Type B pancreatic cell (in vitro differentiated cells): ENCODE measurements at places on chromosomes 5 and 9.

GRCh38 chr5:115484368-115484767, 60.2 kb downstream of the FEM1C start:
- no peak for DNase-seq

GRCh38 chr5:139388198-139388821, 1.4 kb downstream of the MZB1 start:
- DNase-seq = no peak

DNA sequence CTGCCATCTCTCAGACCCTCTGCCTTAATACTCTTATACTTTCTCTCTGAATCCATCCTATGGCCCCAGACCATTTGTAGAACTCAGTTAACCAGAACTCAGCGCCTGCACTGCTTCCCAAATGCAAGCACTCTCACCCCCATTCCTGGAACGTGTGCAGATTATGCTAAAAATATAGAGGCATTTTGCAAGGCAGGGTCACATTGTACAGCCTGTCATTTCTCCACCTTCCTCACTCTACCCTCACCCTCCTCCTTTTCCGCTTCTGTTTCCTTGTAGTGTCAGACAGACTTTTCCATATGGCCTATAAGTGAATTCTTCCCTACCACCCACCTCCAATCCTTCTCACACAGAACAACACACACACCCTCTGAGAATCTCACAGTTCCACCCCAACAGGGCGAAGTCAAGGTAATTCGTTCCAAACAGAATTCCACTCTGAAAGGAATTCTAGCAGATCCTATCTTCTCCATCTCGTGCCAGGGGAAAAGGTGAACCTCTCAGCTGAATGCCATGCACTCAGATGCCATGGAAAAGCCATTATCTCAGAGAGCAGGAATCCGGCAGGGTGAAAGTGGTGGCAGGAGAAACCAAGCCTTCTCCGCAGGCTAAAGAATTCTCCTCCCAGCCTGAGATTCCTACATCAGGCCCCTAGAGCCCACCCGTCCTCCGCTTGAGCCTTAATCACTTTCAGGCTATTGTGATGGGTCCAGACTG, 25.3 kb downstream of the GGTA1 start:
- no peak for DNase-seq

DNA sequence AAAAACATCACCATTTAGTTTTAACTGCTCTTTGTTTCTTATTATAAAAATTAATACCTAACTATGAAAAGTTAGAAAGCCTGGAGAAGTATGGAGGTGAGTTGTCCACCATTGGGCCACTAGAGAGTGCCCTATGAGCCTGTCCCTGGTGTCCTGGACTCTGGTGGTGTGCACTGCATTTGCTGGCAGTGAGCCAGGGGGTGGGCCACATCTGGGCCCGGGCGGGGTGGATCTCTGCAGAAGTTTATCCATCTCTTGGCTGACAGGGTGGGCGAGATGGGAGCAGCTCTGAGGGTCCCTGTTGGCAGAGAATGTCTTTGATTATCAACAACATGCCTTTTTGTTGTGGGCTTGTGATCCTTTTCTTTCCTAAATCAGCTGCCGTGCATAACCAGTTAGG, 8.2 kb downstream of the TENT4A start:
- DNase-seq = peak; percentile 62

DNA sequence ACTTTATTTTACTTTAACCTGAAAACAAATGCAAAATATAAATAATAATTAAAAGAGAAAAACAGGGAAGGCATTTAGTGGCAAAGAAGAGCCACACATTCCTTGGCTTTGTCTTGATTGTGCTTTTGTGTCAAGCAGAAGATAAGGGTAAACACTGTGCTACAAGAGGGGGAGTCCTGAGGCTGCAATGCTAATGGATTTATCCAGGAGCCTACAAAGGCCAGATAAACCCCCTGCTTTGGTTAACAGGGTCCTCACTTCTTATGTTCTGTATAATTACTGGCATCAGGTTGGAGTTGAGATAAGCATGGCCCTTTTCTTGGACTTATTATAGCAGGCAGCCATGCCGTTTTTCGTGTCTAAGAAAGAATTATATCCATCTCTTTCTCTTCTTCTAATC, 302.8 kb downstream of the EFNA5 start:
- no peak for DNase-seq
